NT2/D1 (cell line): ENCODE measurements at places on chromosomes 5 and 9.

GRCh38 chr9:134548185-134548584 lies 93.4 kb upstream of the COL5A1 start:
- DNase-seq = no peak

- no peak for DNase-seq
Observed at GRCh38 chr5:96962540-96962991, 26.7 kb downstream of the LNPEP start.

DNA sequence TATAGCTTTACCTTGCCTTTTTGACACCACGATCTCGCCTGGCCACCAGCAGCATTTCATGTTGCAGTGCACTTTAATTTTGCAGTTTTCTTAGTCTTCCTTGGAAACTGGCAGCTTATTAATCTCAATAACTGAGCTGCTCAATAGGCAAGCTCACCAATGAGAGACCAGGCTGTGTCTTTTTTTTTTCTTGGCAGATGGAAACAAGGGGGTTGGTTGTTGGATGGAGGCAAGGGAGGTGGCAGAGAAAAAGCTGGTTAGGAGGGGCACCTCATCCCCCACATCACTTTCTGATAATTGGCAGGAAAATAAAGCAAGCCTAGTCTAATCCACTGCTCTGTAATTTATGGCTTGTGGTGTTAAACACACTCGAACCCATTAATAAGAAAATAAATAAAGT lies 324.5 kb upstream of the WWC1 start:
- no peak for DNase-seq

- DNase-seq = no peak
Observed at GRCh38 chr9:124394167-124394566, 21.1 kb downstream of the PSMB7 start.

DNA sequence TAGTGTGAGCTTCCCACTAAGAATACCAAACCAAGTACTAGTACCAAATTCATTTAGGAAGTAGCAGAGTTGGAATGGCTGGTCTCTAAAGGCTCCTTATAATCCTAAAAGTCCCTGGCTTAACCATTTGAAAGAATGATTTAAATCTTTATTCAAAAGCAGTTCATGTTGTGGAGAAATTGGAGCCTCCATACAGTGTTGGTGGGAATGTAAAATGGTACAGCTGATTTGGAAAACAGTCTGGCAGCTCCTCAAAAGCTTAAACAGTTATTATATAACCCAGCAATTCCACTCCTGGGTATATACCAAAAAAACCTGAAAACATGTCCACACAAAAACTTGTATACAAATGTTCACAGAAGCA lies 2.9 kb downstream of the PLIN2 start:
- DNase-seq = no peak

GRCh38 chr5:52255308-52255707 lies 532.4 kb upstream of the ITGA1 start:
- no peak for DNase-seq
